ENCODE measurements at places on chromosomes 1 and 21. TPM values are rescaled to one million over a fixed set of nuclear protein-coding genes. Genes with fewer than 3 reads are reported as not detected.

PLPP3 gene
- total RNA-seq, result 61.8 TPM

PATJ gene
- 120 TPM for total RNA-seq

DOP1B gene
- 13.0 TPM for total RNA-seq

TNNT2 gene
- 37.1 TPM for total RNA-seq

MFN2 gene
- total RNA-seq, result 58.4 TPM

CCDC181 gene
- total RNA-seq, result 1.3 TPM

OPRD1 gene
- 0.66 TPM for total RNA-seq

WARS2 gene
- total RNA-seq, result 19.1 TPM

DENND1B gene
- total RNA-seq, result 27.9 TPM

Measured in mesothelial cell of epicardium (in vitro differentiated cells).